ENCODE measurements at places on chromosomes 6 and 20.
A peak's percentile ranks its signal among the peaks of the same experiment; 100 is the strongest.

DNA sequence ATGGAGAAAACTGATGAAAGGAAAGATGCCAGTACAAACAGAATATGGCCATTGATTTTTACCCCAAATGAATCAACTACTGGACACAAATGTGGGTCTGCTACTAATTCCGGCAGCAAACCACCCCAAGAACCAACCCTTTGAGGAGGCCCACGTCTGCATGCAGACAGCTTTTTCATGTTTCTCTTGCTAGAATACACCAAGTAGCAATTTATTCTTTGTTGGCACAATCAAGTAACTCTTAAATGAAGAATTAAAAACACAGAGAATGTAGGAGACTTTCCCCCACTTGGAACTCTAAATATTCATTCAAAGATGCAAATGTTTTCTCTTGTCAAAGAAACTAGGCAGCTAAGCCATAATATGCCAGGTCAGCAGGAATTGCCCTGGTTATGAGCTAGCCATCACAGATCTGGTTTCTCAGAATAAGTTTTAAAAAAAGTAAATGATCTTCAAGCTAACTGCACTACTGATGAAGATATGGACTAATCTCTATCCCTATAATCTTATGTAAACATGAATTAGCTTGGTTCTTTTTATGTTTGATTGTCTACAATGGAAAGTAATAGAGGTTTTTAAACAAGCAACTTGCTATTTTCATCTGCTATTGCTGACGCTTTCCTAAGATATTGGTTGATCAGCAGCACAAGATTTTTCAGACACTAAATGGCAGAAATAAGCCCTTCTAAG, 163.1 kb upstream of the THEMIS start:
- no peak for DNase-seq

DNA sequence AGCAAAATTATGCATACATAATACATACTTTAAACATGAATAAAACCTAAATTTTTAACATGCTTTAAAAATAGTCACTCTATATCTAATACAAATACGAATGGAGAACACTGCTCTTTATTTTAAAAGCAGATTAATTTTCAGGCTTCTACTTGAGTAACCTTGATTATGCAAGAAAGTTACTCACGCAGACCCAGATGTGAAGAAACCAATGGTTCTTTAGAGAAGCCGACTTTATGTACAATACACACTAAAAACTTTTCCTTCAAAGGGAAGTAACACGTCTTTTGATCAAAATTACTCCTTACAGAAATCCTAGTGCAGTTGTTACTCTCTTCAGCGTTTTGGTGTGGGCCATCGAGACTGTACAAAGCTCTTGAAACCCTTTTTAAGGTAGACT, 136.9 kb upstream of the SLC22A16 start:
- no peak for DNase-seq

DNA sequence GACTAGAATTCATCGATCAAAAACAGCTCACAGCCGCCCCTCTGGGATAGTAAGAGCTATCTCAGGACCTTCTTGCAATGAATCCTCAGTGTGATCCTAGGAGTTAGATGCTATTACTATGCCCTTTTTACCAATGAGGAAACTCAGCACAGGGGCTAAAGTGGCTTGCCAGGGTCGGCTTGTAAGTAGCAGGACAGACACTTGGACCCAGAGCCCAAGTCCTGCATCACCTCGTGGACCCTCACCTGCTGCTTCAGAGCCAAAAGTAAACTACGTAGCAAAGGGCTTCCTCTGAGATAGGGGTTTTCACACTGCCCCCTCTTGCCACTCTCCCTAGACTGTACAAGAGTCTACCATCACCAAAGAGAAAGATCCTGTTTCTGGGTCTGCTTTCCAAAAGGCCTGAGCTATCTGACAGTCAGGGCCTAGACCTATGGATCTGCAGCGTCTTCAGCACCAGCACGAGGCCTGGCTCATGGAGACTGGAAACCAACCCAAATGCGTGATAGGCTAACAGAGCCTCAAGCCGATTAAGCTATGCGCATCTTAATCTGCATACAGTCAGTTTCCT, 172.3 kb downstream of the ANKRD60 start:
- DNase-seq: peak; percentile 13

GRCh38 chr6:4931530-4932227, 72.2 kb downstream of the RPP40 start:
- no peak for DNase-seq

GRCh38 chr20:25389858-25390537, 637 bp downstream of the ABHD12 start:
- DNase-seq: peak; percentile 67

DNA sequence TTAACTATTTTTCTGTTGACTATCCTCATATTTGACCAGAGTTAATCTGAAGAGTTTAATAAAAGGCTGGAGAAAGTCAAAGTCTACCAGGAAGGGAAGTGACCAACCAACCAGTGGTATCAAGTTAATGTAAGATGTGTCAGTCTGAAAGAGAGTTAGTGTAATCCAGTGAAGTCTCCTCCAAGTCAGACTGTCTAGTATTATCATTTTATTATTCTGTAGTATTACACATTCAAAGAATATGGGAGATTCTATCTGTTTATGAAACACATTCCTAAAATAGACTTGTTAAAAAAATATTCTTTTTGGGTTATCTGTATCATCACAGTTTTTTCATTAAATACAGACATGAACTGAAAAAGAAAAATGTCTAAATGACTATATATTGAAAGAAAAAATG, 194.4 kb downstream of the BTBD9 start:
- DNase-seq: no peak

DNA sequence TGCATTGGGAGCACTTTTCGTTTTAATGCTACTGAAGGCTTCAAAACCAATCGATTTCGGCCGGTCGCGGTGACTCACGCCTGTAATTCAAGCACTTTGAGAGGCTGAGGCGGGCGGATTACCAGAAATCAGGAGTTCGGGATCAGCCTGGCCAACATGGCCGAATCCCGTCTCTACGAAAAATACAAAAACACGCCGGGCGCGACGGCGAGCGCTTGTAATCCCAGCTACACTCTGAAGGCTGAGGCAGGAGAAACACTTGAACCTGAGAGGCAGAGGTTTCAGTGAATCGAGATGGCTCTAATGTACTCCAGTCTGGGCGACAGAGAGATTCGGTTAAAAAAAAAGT, 58.4 kb downstream of the TRIM38 start:
- DNase-seq: peak; percentile 87

- DNase-seq: no peak
These were observed 51.3 kb downstream of the PHF20 start for GRCh38 chr20:35823147-35823546.

GRCh38 chr20:23606652-23607049, 934 bp upstream of the CST9 start:
- peak; percentile 84 for DNase-seq

- DNase-seq: no peak
These were observed 5.0 kb upstream of the HSPA12B start for GRCh38 chr20:3727401-3728021.

- no peak for DNase-seq
These were observed 66.7 kb downstream of the FAM229B start for GRCh38 chr6:112153926-112154607.

GRCh38 chr6:14202947-14203346, 85.4 kb downstream of the CD83 start:
- no peak for DNase-seq

GRCh38 chr6:42829561-42830092, 47.8 kb downstream of the BICRAL start:
- DNase-seq: no peak

DNA sequence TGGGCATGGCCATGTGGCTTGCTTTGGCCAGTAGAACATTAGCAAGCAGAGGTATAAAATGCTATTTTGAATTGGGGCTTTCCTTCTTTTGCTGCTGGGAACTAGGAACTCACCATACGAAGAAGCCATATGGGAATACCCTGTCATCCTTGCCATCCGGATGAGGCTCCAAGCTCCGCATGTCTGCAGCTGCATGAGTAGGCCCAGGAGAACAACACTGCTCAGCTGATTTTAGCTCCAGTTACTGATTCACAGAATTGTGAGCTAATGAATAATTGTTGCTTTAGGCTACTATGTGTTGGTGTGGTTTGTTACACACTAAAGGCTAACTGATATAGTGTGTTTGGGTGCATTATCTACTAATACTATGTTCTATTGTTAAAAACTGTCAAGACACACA, 2.7 kb upstream of the PLCB4 start:
- no peak for DNase-seq

- DNase-seq: no peak
These were observed 89.0 kb downstream of the CDS2 start for GRCh38 chr20:5215672-5216304.

DNA sequence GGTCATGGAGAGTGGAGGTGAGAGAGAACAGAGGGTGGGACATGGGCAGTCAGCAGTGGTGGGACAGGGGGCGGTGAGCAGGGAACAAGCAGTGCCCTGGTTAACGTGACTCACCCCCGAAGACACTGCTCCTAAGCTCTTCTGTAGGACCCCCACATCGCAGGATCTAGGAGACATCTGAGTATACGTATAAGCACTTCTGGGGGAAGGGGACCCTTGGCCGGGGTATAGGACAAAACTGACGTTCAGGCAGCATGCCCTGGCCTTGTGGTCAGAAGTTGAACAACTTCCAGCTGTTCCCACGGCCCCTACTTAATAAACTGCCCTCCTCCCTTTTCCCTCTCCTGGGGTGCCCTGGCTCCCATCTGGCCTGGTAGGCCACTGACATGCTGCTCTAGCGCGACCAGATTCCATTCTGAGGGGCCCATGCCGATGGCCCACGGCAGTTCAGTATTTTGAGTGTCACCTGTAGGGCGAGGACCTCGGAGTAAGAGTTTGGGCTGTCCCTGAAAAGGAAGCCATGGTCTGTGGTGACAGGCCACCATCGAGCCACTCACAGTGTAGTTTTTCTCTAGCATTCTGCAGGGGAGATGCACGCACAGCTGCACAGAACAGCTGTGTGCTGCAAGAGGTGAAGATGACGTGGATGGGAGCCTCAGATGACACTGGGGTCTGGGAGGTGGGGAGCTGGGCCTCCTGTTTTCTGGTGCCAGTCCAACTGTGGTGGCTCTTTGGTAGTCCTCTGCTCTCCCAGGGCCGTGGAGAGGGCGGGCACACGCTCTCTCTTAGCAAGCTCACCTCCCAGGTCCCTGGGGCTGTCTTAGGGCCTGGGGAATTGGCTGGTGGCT, 38.4 kb downstream of the PPP1R3G start:
- no peak for DNase-seq

DNA sequence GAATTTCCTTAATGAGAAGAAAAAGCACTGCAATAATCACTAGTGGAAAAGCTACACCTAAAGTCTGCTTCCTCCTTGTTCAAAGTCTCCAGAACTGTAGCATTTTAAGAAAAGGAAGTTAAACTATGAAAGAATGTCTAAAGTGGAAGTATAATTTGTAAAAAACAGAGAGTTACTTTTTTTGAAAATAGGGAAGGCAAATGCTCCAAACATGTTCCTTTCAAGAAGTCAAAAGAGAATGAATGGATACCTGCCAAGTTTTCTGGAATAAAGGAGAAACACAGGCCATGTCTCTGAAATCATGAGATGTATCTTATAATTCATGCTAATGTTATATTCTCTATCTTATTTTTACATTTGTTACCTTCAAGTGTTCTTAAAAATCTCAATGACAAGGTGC, 60.7 kb upstream of the ADGRG6 start:
- DNase-seq: no peak

GRCh38 chr6:160000280-160000704, 31.4 kb downstream of the IGF2R start:
- no peak for DNase-seq

GRCh38 chr6:137145421-137145820, 28.0 kb downstream of the IL22RA2 start:
- DNase-seq: no peak

GRCh38 chr6:124064317-124065113, 260.9 kb downstream of the NKAIN2 start:
- no peak for DNase-seq

- DNase-seq: no peak
These were observed 163.3 kb downstream of the QRSL1 start for GRCh38 chr6:106792536-106793236.

GRCh38 chr20:51275826-51276225, 252.9 kb upstream of the KCNG1 start:
- DNase-seq: no peak

DNA sequence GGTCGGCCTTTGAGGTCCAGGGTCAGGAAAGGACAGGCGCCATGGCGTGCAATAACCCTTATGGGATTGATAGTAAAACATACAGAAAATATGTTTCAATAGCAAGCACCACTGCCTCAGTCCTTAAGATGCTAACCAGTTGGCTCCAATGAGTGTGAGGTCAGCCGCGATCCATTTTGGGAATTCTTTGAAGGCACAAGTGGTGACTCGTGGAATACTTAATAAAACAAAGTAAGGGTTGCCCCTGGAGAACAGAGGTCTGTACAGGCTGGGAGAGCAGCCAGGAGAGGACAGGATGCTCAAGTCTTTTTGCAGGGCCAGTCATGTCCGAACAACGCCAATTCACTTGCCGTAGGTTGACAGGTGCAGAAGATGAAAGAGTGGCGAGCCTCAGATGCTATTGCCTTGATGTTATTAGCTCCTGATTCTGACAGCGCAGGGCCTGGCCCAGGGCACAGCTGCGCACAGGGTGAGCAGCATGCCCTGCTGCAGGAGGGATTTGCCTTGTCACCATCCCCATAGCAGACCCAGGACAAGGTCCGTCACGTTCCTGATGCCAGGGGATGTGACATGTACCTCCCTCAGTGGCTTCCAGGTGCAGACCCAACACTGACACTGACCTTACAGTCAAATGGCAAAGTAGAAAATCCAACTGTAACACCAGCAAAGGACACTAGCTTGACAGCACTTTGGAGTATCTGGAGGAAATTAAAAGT, 21.8 kb downstream of the SYNDIG1 start:
- no peak for DNase-seq

GRCh38 chr6:40877362-40877761, 161.7 kb downstream of the UNC5CL start:
- DNase-seq: peak; percentile 57

GRCh38 chr6:149939909-149940671, 1.7 kb upstream of the ULBP2 start:
- peak; percentile 50 for DNase-seq

DNA sequence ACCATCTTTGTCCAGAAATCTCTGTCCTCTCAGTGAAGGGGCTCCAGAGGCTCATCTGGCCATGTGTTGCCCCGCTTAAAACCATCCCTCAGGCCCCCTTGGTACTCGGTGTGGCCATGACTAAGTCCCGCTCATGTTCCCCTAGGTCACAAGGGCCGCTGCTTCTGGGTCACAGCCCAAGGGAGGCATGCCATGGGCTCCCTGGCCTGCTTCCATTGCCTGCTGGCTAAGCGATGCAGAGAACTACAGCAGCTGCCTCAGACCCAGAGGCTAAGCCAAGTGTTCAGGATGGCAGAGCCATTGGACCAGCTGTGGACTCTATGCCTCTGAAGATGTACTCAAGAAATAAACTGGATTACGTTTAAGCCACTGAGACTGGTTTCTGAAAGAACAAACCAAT, 95.5 kb downstream of the ZFP64 start:
- DNase-seq: no peak

DNA sequence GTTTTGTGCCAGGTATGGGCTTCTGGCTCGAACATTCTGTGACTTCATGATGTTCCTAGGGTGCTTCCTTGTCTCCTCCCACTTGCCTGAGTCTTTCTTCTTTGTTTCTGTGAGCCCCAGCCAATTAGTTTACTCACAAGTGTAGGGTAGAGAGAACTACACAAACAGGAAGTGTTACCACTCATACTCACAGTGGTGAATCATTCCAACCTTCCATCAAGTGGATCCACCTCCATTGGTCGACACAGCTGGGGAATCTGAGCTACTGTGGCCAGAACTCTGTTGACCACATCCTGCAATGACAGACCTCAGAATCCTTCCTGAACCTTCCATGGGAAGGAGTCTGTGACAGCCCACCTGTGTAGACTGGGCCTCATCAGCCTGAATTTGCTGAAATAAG, 76.8 kb downstream of the UNC5CL start:
- no peak for DNase-seq

- DNase-seq: no peak
These were observed 710 bp downstream of the DYNLT1 start for GRCh38 chr6:158643836-158644230.
